Fibroblast of lung (primary cell): ENCODE measurements at places on chromosomes 2 and 18. TPM values are rescaled to one million over a fixed set of nuclear protein-coding genes. Genes with fewer than 3 reads are reported as not detected.

Gene POMC
- 0.66 and 1.8 TPM in 2 replicates for total RNA-seq

Gene DNMT3A
- total RNA-seq: 16.9 and 19.7 TPM in 2 replicates

Gene PROKR1
- not detected in 2 replicates for total RNA-seq

Gene SAG
- not detected in 2 replicates for total RNA-seq

Gene SERPINB10
- not detected in 2 replicates for total RNA-seq

Gene PROC
- not detected in 2 replicates for total RNA-seq

Gene EFHD1
- total RNA-seq: not detected in 2 replicates

Gene RGPD3
- 0.17 and 0.26 TPM in 2 replicates for total RNA-seq

Gene STPG4
- 0.26 and 0.33 TPM in 2 replicates for total RNA-seq
